ENCODE measurements at places on chromosomes 11 and 22.

- DNase-seq: no peak
Observed at GRCh38 chr11:82720267-82721065, 13.2 kb downstream of the FAM181B start.

GRCh38 chr11:29627541-29627940 is 389.3 kb downstream of the KCNA4 start:
- DNase-seq: no peak

DNA sequence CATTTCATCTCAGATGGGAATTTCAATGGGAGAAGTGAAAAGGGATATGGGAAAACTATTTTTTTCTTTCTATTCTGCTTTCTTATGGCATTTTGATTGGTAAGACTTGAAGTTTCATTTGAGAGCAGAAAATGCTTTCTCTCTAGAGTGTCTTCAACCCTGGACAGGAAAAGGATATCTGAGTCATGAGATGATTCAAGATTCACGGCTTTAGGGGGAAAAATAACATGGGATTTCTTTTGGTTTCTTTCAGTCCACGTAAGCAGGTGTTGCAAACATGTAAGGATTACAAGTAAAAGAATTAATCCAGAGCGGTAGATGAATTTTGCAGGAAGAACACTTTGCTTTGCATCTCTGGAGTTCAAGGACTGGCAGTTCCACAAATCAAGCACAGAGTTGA is 1001.0 kb upstream of the TENM4 start:
- no peak for DNase-seq

DNA sequence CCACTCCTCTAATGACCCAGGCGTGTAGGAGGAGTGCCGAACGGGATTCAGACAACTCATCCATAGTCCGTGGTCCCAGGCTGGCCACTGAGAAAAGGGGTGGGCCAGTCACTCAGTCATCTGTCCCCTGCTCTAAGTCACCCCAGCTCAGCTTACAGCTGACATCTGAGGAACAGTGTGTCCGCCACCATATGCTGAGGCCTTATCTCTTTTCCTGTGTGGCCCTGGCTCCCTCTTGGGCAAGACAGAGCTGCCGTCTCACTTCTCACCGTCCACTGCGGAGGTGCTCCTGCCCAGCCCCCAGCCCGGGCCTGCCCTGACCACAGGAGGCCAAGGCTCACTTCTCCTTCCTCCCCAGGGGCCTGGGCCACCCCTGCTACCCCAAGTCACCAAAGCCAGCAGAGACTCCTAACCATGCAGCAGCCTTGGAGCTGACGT is 6.8 kb downstream of the CCDC86 start:
- DNase-seq: no peak

DNA sequence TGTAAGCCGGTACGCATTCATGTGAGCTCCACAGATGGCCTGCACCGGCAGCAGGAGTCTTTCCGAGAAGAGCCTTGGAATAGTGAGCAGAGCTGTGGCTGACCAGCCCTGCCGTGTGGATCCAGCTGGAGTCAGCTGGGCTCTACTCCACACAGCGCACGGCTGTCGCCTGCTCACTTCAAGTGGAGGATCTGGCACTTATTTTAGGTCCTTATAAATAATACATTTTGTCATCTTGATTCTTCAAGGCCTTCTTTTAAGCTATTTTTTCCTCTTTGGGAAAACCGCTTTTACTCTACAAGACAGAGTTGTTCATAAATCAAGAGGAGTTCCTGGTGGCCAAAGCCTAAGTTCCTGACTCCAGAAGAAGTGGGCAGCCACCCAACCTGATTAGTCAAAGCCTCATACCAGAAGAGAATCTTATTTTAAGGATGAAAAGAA is 93.8 kb downstream of the KCNC1 start:
- no peak for DNase-seq

GRCh38 chr11:60937144-60937527 is 12.9 kb downstream of the TMEM132A start:
- DNase-seq: no peak

- no peak for DNase-seq
Observed at GRCh38 chr11:59151761-59152160, 9.1 kb downstream of the FAM111A start.

DNA sequence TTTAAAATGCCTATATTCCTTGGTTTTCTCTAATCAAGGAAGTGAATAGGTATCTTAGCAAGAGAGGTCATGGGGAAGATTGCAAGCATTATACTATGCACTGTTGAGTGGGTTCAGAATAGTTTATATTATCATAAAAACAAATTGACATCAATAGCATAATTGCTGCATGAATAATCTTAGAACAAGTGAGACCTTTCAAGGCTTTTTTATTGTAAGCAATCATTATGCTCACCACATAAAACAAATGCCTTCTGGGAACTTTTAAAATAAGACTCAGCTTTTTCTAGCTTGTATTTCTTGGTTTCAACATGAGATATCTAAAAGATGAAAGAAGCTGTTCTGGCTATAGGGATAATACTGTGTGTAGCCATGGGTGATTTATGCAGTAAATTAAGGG is 135.6 kb upstream of the ZC3H12C start:
- DNase-seq: no peak

DNA sequence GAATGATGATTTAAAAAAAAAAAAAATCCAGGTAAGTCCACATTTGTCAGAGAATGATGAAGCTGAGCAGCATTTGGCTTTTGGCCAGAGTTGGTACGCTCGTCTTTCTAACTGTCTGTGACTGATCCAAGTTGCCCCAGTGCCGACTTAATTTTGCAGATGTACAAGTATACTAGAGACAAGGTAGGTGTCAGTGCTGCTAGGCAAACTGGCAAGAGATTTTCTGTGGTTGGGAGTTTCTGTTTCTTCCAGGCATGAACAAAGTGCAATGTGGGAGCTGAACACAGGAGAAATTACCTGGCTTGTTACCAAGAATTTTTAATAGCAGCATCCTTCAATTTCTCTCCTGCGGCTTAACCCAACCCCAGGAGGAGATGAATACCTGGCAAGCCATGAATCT is 307.7 kb downstream of the BUD13 start:
- DNase-seq: no peak

- no peak for DNase-seq
Observed at GRCh38 chr11:86891036-86891435, 64.2 kb downstream of the FZD4 start.

- DNase-seq: no peak
Observed at GRCh38 chr11:122744357-122744756, 88.8 kb downstream of the UBASH3B start.

- no peak for DNase-seq
Observed at GRCh38 chr11:23875176-23875850, 621.5 kb upstream of the LUZP2 start.

- DNase-seq: no peak
Observed at GRCh38 chr11:57458060-57458409, 2.3 kb upstream of the RTN4RL2 start.

- DNase-seq: no peak
Observed at GRCh38 chr11:122627745-122628144, 27.8 kb upstream of the UBASH3B start.

DNA sequence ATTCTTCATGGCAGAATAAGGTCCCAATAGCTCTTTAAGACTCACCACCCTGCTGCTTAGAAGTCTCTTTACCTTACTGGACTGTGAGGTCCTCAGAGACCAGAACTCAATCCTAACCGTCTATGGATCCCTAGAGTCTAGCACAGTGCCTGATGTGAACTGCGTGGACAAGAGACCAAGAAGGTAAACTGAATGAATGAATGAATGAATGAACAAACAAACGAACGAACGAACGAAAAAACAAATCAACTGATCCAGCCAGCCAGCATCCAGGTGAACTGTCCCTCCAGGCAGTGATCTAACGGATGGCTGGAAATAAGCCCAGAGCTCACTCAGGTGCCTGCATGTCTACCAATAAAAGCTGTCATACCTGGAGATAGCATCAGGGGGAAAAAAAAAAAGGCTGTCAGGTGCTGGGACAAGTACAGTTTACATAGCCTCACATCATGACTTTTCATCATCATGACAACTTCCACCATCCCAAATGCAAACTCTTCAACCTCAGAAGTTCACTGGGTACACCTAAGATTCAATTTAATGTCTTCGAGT is 59.8 kb downstream of the PACSIN2 start:
- no peak for DNase-seq

- DNase-seq: no peak
Observed at GRCh38 chr11:33307984-33308383, 50.8 kb downstream of the HIPK3 start.

GRCh38 chr11:112200252-112200651 is 24.9 kb downstream of the BCO2 start:
- DNase-seq: no peak

DNA sequence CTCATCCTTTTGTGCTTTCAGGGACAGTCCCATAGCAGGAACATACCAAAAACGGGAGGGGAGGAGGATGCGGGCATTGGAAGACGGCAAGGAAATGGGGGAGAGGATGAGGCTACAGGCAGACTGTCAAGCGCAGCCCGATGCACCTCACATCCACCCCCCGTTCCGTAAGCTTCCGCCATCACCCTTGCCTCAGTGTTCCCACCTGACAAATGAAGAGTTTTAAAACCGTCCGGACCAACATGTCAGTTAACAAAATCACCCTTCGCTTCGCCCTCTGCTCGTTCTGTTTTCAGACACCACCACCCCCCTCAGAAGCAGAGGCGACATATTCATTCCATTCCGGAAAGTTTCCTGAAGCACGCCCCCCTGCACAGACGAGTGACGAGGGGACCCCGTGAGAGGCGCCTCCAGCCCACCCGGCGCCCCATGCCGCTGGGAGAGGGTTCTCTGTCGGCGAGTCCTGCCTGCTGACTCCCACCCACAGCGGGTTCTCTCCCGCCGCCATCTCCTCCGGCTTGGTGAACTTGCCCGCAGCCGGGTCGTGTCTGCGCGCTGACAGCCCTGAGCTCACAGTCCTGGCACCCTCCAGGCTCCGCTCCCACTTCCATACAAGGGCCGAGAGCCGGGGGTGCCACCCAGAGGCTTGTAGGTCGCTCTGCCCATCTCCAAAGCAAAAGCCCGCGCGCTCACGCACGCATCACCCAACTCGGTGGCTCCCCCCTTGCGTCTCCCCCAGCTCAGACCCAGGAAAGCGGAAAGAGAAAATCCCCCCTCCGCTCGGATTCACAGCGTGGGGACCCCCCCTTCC is 1.5 kb downstream of the IGSF9B start:
- DNase-seq: peak; percentile 14

GRCh38 chr11:112886434-112887370 is 74.5 kb upstream of the NCAM1 start:
- DNase-seq: no peak

- DNase-seq: no peak
Observed at GRCh38 chr11:126391970-126392632, 36.6 kb downstream of the ST3GAL4 start.

GRCh38 chr22:48835364-48835763 is 992.3 kb downstream of the BRD1 start:
- no peak for DNase-seq

GRCh38 chr22:45866126-45866645 is 110.8 kb downstream of the WNT7B start:
- DNase-seq: no peak

GRCh38 chr22:24162436-24162835 is 18.9 kb upstream of the SUSD2 start:
- DNase-seq: no peak

DNA sequence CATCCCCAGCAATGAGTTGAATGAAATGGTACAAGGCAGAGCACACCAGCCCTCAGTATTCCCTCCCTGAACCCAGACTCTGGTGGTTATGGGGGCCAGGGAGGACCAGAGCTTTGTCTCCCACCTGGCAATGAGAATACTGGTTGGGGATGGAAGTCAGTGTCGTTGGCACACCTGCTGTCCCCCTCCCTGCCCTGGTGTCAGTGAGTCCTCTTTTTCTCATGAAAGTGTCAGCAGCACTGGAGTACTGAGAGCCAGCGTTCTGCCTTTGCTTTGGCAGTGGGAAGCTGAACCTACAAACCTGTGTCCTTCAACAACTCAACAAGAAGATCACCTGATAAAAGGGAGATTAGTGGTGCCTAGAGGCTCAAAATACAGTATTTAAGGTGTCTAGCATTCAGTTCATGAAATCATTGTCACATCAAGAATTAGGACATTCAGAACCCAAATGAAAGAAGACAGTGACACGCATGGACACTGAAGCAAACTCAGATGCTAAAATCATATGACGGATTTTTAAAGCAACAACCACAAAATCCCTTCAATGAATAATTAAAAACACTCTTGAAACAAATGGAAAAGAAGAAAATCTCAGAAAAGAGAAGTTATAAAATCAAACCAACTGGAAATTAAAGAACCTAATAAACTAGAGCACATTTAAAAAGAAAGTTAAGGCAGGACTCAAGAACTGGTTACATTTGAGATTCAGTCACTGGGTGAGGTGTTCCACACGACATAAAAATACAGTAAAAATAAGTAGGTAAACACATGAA is 77.5 kb upstream of the VPREB1 start:
- DNase-seq: no peak

GRCh38 chr22:49322231-49322630 is 505.4 kb downstream of the BRD1 start:
- DNase-seq: no peak

- DNase-seq: no peak
Observed at GRCh38 chr22:46251816-46252380, 1.8 kb upstream of the CDPF1 start.

GRCh38 chr22:48902001-48902869 is 925.4 kb downstream of the BRD1 start:
- no peak for DNase-seq

- no peak for DNase-seq
Observed at GRCh38 chr11:1672613-1673350, 24.2 kb upstream of the KRTAP5-6 start.

GRCh38 chr11:131486937-131487635 is 116.7 kb downstream of the NTM start:
- no peak for DNase-seq

DNA sequence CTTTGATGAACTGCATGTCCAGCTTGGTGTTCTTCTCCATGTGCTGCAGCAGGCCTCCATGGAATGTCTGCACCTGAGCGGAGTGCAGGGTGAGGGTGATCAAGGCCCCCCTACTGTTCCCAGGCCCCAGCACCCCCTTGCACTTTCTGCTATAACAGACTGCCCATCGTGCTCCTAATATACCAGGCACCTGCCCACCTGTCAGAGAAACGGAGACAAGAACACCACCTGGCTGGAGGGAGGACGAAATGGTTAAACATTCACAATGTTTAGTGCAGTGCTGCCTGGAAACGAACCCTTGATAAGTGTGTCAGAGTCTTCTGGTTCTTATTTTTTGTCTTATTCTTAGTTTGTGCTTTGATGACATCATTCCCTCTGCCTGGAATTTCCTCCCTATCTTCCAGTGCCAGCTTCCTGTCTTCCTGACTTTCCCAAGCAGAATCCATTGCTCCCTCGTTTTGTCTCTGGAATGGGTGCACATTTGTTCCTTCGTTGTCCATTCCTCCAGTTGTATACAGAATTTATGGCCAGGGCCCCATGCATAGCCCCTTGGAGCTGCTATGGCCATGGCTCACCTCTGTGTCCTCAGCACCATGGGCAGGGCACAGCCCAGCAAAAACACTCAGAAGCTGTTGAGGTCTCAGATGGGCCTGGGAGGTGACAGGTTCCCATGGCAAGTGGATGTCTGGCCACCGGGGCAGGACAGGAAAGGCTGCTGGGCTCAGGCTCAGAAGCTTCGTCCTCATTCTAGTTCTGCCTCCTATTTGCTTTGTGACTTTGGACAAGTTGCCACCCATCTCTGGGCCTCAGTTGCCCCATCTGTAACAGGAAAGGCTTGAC is 11.9 kb downstream of the BAIAP2L2 start:
- DNase-seq: no peak

- no peak for DNase-seq
Observed at GRCh38 chr11:123493349-123494063, 63.4 kb downstream of the GRAMD1B start.

- DNase-seq: no peak
Observed at GRCh38 chr11:78426845-78427244, 9.2 kb upstream of the GAB2 start.
